K562 (cell line): ENCODE measurements at places on chromosomes 5 and 9.

DNA sequence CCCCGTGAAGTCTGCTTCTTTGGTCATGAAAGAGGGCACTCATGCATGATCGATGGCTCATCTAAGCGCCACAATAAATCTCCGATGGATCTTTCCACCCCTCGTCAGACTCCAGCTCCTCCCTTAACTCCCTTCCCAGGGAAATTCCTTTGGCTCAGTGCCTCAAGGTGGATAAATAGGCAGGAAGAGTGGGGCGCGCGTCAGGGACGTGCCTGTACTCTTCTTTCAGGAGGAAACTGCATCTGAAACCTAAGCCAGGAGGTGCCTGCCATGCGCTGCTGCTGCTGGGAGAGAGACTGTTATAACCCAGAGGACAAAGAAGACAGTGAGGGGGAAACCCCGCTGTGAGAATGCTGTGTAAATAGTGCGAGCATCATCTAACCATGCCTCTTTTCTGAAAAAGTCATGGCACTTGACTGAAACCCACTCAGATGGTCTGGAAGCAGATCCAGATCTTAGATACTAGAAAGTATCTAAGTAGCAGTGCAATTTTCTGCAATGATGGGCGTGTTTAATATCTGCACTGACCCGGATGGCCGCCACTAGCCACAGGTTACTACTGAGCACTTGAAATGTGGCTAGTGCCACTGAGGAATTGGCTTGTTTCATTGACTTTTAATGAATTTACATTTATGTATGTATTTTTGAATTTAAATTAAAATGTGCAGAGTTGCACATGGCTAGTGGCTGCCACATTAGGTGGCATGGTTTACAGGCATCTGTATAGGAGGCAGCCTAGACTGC is 120.3 kb upstream of the BASP1 start:
- no peak for DNase-seq

DNA sequence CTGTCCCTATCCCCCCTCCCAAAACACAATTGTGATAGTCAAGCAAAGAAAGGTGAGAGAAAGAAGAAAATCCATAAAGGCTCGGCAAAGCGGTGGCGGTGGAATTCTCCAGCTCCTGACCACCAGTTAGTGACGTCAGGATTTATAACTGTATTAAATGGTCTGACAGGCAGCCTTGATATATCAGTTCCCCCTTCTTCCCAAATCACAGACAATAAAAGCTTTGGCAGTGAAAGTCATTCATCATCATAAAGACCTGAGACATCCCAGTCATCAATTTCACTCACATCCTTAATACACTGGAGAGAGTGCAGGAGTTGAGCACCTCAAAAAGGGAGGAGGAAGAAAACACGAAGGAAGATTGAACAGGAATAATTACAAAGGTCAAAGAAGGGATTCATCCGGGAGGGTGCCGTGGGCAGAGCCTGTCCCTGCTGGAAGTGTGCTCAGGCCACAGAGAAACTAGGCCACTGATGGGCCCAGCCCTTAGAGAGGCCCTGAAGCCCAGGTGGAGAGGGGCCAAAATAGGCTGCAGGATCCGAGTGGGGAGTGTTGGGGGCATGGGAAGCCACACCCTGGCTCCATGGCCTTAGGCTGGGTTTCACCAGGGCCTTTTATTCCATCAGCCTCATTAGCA is 131.9 kb downstream of the PAX5 start:
- no peak for DNase-seq

GRCh38 chr5:35861718-35862117 is 5.0 kb downstream of the IL7R start:
- no peak for DNase-seq

GRCh38 chr5:88244686-88245085 is 24.0 kb downstream of the TMEM161B start:
- DNase-seq, result no peak

DNA sequence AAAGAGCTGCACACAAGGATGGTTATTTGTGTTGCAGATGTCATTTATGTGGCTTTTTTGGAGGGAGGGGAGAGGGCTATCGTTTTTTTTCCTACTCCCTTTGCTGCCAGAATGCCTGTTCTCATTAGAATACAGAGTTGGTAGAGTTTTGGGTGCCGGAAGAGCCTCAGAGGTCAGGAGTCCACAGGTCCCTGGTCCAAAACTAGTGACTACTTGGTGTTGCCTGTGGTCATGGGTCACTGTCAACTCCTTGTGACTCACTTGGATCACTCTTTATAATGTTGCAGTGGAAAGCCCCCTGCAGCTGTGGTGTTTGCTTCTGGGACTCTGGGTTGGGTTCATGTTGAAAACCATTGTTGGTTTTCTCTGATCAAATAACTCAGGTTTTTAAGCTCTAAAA is 131.4 kb downstream of the MAST4 start:
- no peak for DNase-seq

GRCh38 chr5:144581044-144581443 is 410.4 kb downstream of the KCTD16 start:
- no peak for DNase-seq

GRCh38 chr5:25362799-25363198 is 718.0 kb upstream of the CDH10 start:
- no peak for DNase-seq

DNA sequence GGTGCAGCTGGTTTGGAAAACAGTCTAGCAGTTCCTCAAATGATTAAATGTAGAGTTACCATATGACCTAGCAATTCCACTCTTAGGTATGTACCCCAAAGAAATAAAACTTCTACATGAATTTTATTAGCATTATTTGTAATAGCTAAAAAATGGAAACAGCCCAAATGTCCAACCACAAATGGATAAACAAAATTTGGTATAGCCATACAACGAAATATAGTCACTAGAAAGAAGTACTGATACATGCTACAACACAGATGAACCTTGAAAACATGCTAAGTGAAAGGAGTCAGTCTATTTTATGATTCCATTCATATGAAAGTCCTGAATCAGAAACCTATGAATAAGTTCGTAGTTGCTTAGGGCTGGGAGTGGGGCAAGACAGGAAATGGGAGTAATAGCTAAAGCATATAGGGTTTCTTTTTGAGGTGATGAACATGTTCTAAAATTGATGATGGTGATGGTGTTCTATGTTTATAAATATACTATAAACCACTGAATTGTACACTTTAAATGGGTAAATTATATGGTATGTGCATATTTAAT is 6.3 kb downstream of the GDF9 start:
- no peak for DNase-seq

DNA sequence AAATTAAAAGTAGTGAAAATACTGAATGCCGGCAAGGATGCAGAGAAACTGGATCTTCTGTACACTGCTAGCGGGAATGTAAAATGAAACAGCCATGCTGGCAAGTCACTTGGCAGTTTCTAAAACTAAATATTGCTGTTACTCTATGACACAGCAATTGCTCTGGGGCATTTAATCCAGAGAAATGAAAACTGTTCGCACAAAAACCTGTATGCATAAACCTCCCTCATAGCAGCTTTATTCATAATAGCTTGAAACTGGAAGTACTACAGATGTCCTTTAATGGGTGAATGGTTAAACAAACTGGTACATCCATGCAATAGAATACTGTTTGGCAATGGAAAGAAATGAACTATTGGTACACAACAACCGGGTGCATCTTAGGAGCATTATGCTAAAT is 167.2 kb downstream of the ARHGAP26 start:
- no peak for DNase-seq

DNA sequence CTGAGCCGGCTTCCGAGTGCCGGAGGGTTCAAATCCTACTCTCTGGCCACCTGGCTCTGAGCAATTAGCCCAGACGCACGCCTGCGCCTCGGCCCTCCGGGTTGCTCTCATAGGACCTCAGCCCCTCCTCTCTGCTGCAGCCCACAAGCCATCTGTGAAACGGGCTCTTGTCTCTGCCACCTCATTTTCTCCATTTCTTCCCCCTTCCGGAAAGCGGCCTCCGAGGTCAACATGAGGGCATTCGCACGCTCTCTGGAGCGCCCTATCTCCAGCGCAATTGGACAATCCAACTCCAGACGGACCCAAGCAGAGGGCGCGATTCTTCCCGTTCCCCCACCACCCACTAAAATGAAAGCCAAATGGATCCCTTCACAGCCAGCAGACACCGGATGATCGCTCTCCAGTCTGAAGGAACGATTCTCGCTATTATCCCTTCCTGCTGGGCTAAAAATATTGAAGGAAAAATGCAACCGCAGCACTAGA is 41.5 kb downstream of the VAV2 start:
- DNase-seq, result no peak

DNA sequence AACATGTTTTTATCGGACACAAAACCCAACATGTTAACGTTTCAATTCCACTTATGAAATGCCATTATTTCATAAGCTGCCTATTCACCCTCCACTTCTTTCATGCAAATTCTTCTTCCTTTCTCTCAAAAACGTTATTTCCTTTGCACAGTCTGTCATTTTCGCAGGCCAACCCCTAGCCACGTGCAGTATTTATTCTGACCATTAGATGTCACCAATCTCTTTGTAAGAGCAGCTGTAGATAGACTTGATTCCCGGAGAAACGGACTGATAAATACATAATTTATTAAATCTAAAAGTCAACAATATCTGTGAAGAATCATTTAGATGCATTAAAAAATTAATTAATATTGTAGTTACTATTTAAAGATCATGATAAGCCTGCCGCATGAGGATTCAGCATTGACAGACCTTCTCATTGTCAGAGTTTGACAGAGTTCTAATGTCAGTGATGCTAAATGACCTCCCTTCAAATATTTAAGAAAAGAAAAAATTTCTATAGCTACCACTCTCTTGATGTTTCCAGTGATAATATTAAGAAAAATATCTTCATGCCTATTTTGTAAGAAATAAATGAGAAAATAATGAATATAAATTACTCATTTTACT is 933.6 kb downstream of the CDH12 start:
- peak; percentile 18 for DNase-seq

DNA sequence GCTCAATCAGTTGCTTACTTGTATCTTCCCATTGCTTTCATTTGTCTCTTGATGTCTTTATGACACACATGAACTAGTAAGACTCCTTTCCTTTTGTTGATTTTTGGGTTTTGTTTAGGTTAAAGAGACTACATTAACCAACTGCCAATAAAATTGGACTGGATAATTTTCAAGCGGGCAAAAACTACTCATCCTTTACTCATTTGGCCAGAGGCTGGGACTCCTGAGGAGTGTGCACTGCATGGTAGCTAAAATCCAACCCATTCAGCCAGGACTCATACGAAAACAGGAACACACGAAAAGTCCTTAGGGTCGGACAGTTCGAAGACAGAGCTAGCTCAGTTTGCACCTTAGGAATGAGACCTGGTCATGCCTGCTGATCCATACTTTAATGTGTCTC is 6.0 kb downstream of the SLC46A2 start:
- no peak for DNase-seq
